GOT3 (cell line): ENCODE measurements at places on chromosomes 5 and 9.

DNA sequence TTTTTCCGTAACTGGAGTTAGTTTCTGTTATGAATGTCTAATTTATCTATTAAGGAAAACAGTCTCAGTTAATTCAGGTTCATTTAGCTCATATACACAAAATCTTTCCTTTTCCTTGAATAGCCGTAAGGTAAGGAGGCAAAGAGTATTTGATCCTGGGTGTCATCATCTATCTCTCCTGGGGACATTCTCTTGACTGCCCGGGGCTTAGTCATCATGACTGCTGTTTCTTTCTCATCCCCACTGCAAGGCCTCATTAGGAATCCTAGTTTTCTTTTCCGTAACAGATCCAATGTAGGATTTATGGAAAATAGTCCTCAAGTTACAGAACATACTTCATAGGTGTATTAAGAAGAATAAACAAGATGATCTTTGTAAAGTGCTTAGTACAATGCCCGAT is 134.9 kb upstream of the CHD1 start:
- no peak for DNase-seq

DNA sequence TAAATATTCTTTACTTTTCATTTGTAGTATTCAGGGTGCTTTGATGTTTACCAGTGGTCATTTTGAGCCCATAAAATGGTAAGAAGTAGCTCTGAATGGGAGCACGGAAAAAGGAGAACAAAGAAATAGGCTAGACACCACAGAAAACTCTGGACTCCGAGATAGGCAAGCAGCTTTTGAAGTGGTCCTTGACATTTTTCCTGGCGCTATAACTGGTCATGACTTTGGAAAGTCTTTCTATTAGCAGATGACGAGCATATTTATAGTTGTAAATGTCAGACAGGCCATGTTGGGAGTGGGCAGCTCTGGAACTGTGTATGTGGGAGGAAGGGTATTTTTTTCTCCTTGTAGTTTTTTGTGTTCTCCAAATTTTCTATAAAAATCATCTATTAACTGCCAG is 126.1 kb upstream of the POC5 start:
- DNase-seq = no peak

DNA sequence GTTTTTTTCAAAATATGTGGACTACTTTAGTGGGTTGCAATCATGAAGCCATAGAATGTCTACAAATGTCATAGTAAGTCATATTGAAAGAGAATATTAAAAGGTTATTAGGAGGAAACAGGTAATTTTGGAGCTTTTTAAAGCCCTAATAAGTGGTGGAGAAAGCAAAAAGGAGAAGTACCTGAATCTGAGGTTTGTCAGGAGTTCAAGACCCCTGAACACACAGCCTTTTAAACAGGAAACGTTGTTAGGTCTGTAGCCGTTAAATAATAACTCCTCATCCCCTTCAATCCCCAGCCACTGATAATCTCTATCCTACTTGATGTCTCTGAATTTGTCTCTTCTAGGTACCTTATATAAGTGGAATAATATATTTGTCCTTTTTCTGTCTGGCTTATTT is 51.1 kb downstream of the SPEF2 start:
- no peak for DNase-seq

- no peak for DNase-seq
Observed at GRCh38 chr5:9865574-9865973, 235.4 kb upstream of the TAS2R1 start.

DNA sequence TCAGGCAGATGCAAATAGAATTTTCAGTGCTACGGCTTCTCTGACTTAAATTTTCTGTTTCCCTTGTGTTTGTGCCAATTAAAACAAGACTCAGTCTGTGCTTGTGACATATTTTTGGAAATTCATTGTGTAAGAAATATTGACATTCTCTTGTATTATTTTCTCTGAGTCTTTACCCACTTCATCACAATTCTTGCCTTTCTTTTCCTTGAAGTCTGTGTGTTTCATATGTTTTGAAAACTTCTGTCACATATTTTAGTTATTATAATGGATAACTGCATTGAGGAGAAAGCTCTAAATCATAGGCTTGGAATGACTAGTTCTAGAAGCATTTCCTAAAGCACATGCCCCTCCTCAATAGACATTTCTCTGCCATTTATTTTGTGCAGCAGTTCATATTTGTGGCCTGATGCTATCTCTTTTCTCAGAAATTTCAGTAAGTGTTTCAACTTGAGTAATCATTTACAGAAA is 206.6 kb downstream of the PALM2AKAP2 start:
- DNase-seq = no peak
